ENCODE measurements at places on chromosomes 16 and 17.

- DNase-seq, result no peak
Observed at GRCh38 chr16:30893417-30893743, 497 bp downstream of the BCL7C start.

DNA sequence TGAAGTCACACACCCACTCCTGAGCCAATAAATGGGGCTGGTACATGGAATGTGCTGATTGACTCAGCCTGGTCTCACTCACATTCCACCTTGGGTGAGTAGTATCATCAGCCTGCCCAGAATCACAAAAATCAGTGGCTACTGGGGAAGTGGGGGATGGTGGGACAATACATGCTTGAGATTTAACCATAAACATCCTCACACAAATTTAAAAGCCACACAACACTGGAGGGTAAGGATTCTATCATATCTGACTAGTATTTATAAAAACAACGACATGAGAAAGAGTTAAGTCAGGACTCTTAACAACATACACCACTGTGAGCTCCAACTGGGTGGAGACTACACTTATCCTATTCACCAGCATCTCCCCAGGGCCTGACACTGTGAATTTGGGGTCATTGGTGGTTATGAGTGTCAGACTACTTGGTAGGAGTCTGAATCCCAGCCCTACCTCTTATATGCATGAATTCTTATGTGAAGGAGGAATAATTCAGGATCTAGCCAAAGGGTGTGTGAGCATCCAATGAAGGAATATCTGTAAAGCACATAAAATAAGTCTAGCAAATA, 26.0 kb upstream of the IRX6 start:
- peak; percentile 11 for DNase-seq

DNA sequence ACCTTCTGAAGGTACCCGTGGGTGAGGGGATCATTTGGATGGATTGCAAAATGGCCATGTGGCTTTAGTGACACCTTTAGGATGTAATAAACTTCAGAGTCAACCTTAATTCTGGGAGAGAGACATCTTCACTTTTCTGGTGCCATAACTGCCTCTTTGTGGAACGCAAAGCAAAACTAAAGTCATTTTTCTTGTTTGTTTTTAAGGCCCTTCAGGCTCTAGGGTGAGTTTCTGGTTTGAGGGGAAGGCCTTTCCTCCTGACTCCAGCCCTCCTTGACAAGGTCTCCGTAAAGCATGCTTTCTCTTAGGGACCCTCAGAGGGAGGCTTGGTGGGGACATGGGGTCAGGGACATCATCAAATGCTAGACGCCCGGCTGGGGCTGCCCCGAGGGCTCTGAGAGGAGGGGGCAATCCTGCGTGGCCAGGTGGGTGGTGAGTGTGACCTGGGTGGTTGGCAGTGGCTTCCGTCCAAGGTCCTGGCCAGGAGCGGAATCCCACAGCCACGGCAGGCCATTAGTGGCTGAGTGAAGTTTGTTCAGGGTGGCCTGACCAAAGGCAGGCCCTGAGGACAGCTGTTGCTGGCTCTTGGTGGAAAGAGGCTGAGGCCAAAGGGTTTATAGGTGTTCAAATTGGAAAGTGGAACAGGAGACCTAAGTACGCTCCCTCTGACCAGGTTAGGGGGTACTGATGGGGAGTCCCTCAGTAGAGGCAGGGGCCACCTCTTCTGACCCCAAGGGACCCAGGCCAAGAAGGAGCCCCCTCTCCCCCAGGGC, 112.2 kb downstream of the METRNL start:
- DNase-seq, result no peak

GRCh38 chr16:7998789-7999453, 591.4 kb downstream of the TMEM114 start:
- DNase-seq, result no peak

- no peak for DNase-seq
Observed at GRCh38 chr17:55883149-55883548, 132.3 kb downstream of the PCTP start.

DNA sequence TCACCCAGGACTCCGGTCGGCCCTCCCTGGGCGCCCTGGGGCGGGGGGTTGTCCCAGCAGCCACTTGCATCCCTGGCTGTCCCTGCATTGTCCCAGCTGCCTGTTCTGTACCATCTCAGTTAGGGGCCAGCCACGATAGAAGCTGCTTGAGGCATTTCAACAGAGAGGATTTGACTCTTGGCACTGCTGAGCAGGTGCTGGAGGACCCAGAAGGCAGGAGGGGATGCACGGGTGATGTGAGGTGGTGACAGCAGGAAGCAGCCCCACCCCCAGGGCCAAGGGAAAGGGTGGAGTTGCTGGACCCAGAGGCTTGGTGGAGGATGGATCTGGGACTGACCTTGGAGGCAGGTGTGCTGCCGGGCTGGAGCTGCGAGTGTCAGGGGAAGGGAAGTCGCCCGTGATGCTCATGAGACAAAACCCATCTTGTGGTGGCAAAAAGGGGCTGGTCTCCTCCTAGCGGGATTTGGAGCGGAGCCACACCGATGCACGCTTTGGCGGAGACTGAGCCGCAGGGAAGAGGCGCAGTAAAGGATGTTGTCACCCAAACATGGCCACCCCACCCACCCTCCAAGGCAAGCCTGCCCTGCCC, 188.0 kb upstream of the GSE1 start:
- no peak for DNase-seq

DNA sequence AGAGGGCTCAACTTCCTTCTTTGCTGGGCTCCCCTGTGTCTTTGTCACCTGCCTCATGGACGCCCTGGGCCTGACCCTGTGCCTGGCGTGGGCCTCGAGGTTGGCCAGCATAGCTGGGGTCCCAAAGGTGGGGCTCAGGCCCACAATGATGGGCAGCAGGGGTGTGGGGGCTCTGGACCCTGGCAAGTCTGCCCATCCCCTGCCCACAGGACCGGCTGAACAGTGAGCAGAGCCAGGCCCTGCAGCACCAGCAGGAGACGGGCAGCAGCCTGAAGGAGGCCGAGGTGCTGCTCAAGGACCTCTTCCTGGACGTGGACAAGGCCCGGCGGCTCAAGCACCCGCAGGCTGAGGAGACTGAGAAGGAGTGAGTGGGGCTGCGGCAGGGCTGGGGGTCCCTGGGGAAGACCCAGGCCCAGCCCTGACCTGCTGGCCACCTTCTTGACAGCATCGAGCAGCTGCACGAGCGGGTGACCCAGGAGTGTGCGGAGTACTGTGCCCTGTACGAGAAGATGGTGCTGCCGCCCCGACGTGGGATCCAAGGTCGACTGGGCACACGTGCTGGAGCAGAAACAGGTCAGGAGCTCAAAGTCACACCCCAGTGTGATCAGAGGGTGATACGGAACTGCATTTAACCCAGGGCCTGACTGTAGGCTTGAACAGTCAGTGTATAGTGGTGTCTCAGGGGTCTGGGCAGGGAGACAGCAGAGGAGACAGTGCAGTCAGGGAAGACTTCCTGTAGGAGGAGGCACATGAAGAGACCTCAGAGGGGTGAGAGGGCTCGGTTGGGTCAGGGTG, 3.8 kb downstream of the EVPLL start:
- no peak for DNase-seq

DNA sequence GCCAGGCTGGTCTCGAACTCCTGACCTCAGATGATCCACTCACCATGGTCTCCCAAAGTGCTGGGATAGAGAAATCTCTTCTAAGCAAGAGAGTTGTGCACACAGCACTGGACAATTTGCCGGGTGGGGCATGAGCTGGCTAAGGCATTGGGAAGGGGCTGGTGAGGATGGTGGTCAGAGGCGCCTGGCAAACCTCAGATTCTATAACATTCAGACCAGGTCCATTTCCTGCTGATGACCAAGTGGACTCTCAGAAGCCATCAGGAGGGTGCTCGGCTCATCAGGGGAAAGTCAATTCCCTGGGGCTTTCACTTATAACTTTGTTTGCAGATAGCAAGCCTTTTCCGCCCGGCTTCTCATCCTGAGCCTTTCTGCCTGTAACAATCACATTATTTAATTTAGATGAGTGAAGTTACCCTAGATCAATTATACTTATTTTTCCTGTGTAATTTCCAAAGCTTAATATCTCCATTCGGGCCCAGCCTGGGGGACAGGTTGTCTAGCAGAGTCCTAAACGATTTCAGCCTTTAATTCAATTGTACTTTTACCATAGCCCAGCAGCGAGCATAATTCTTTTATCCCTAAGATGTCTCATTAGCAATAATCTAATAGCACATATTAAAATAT, 15.0 kb upstream of the SLC6A2 start:
- DNase-seq, result no peak

DNA sequence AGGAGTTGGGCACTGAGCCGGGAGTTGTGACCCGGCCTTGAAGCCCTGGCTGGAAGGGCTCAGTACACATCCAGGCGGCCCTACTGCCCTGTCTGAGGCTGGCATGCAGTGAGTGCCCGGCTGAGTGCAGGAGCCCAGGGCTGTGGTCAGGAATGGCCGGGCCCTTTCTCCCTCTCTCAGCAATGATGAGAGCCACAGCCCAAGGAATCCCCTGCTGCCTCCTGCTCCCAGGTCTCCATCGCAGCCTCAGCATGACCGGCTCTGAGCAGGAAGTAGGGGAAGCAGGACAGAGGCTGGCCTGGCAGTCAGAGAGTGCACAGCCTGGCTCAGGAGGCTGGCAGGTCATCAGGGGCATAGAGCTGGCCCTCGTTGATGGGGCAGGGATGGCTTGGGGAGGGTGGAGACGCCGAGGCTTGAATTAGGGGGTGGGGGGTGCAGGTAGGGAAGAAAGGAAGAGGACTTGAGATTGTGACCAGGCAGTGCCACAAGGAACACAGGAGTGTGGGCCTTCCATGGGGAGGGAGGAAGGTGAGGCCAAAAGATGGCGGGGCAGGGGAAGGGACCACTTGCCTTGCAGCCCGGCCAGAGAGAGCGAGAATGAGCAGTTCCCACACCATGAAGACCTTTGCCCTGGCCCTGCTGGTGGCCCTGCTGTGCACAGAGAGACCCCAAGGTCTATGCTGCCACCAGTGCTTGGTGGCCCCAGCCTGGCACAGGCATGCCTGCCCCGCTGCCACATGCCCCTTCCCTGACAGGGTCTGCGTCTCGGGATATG, 32.1 kb upstream of the KRT17 start:
- no peak for DNase-seq

- no peak for DNase-seq
Observed at GRCh38 chr17:3788200-3788599, 12.8 kb downstream of the ITGAE start.

DNA sequence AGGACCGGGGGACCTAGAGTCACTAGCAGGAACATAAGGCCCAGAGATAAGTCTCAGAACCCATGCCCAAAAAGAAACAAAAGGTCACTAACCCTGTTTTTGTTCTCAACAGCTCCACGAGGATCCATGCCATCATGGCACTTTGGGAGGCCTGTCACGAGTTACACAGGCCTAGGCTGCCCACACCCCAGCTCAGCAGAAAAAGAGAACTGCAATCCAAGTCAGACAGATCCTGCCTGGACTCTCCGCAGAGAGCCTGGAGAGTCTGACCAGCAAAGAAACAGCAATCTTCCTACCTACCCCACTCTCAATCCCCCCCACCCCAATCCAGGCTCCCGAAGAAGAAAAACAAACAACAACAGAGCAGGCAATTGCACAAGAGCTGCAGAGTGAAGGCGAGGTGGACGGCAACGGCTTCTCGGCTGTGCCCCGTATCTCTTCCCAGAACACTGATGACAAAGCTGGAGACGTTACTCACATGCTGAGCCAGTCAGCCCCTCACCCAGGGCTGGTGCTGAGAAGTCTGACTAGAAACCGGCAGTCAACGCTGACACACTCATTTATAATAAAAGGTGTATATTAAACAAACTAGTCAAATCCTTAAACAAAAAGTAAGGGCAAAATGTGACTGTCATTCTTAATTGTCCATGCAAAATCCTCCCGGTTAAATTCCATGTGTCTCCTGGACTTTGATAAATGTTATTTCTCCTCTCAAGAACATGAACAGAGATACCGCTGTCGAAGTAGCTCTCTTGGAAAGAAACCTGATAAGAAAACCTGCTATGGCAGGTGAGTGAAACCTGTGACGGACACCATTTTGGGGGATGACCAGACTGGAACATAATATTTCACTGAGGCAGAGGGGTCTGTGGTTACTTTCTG, 89.3 kb downstream of the SMG6 start:
- DNase-seq, result peak; percentile 96

GRCh38 chr16:68778551-68779231, 41.6 kb downstream of the CDH1 start:
- no peak for DNase-seq

DNA sequence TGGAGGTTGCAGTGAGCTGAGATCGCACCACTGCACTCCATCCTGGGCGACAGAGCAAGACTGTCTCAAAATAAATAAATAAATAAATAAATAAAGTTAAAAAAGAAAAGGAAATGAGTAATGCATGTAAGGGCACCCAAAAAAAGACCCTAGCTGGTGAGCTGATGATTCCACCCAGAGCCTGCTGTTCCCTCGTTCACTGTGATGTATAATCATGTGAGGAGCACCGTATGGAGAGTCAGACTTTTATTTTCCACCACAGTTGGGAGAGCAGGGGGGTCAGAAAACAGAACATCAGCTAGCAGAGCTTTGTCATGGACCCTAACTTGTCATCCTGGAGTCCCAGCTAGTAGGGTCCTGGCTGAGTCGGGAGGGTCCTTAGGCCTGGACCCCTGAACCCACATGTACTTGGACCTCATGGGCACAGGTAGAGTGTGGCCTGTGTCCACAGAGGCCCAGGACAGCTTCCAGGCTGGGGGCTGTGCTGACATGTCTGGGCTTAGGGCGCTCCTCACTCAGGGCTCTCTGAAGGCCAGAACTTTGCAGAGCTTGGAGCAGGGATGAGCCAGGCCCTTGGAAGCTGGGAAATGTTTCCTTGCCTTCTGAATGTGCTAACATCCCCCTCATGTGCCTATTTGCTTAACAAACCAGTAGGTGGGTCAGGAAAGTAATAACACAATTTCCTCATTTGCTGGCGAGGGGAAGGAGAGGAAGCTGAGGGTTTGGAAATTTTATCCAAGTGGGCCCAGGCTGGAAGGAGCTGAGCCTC, 18.8 kb upstream of the LASP1NB start:
- no peak for DNase-seq

DNA sequence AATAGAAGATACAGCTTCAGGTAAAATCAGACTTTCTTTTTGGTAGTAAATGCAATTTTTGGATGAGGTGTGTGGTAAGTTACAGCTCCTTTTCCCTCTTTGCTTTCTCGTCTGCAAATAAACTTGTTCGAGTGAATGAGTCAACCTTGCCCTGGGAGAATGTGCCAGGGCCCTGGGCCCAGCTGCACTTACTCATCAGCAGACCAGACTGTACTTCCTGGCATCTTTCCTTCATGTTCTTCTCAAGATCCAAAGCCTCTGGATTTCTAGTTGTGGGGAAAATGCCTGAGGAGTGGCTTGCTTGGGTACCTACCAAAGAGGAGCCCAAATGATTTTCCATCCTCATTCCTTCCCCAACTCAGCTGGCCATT, 5.4 kb upstream of the G6PC1 start:
- peak; percentile 81 for DNase-seq

Data from foreskin fibroblast (primary cell).